Activated naive CD8-positive, alpha-beta T cell treated with anti-CD3 and anti-CD28 coated beads, Interleukin-2, amount 50 U/mL, for 16 hours (primary cell): ENCODE measurements at places on chromosomes 1 and 21.

DNA sequence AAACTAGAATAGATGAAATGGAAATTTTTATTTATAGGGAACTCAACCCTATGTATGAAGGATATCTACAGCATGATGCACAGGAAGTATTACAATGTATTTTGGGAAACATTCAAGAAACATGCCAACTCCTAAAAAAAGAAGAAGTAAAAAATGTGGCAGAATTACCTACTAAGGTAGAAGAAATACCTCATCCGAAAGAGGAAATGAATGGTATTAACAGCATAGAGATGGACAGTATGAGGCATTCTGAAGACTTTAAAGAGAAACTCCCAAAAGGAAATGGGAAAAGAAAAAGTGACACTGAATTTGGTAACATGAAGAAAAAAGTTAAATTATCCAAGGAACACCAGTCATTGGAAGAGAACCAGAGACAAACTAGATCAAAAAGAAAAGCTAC is 7.9 kb downstream of the USP1 start:
- DNase-seq, result no peak

GRCh38 chr1:51653127-51653526 is 36.2 kb downstream of the OSBPL9 start:
- no peak for DNase-seq

DNA sequence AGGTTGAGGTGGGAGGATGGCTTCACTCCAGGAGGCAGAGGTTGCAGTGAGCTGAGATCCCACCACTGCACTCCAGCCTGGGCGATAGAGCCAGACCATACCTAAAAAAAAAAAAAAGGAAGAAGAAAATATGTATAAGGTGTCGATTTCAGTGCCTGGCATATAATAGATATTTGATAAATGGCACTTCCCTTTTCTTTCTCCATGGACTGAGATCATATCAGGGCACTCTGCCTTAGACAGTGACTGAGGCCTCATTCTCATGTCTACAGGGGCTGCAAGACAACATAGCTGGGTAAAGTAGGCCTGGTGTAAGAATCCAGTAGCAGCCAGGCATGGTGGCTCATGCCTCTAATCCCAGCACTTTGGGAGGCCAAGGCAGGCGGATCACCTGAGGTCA is 21.2 kb downstream of the PCAT6 start:
- DNase-seq, result no peak

DNA sequence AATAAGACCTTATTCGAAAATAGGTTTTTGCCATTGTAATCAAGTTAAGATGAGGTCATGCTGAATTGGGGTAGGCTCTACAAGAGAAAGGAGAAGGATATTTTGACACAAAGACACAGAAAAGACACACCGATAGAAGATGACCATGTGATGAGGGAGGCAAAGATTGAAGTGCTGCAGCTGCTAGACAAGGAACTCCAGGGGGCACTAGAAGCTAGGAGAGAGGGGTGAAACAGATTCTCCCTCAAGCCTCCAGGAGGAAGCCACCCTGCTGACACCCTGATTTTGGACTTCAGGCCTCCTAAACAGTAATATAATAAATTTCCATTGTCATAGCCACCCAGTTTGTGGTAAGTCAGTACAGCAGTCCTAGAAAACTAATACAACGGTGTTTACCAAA is 506.8 kb upstream of the CAMK1G start:
- no peak for DNase-seq

GRCh38 chr1:31208361-31208945 is 31.2 kb downstream of the NKAIN1 start:
- DNase-seq, result no peak

DNA sequence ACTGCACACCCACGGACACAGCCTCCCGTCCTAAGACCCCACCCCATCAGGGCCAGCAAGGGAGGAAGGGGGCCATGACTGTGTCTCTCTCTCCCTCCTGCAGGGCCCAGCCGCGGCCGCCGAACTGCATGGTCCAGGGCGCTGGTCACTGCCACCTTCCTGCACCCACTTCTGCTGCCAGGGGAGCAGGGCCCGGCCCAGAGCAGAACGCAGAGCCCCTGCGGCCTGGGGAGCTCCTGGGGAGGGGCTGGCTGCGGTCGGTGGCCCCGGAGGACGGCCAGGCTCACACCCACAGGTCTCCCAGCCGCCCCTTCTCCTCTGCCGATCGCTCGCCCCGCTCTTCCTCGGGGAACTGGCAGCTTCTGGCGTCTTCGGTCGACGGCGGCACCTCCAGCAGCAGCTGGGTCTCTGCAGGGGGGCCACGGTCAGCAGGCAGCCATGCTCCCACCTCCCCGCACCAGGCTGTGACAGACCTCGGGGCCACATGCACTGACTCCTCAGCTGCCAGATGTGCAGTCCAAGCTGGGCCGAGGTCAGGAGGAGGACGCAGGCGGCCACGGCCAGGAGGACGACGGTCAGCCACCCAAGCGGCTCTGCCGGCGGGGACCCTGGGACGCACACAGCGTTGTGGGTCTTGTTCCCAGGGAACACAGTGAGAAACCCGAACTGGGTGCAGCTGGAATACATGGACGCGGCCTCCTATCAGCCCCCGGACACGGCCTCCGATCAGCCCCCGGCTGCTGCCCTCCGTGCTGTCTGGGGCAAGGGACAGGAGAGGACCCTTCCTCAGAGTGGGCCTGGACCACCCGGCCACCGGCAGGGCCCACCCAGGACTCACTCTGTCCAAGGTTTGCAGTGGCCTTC is 2.6 kb downstream of the TNFRSF18 start:
- DNase-seq, result no peak

- DNase-seq, result no peak
Measured at GRCh38 chr1:199619223-199619622, 408.3 kb upstream of the NR5A2 start.

DNA sequence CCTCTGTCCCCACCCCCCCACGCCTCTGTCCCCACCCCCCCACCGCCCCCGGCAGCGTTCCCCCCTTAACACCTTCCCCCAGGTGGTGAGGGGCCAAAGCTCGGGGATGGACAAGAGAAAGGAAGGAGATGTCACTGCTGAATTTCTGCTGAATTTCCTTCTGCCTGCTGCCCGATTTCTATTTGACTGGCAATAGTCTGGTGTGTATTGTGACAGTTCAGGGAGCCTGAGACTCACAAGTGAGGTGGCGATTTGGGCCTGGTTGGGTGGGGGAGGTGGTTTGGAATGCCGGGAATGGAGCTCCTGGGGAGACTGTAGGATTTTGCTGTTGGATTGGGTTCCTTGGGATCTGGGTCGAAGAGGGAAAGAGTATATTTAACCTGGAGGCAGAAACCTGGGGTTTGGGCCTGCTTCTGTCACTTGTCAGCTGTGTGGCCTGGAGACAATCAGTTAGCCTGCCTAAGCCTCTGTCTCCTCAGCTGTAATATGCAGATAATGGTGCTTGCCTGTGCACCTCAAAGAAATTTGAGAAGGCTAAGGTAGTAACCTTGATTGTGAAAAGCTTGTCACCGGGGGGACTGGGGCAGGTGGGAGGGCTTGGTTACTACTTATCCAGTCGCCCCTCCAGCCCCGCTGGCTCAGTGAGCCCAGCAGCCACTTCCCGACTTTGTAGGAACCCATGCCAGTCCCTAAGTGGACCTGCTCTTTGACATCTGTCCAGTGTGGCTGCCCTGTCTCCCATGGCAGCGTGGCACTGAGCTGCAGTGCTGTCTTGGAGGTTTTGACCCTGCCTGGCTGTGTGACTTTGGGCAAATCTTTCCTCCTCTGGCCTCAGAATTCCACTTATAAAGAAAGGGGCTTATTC is 7.7 kb upstream of the LMNA start:
- no peak for DNase-seq

DNA sequence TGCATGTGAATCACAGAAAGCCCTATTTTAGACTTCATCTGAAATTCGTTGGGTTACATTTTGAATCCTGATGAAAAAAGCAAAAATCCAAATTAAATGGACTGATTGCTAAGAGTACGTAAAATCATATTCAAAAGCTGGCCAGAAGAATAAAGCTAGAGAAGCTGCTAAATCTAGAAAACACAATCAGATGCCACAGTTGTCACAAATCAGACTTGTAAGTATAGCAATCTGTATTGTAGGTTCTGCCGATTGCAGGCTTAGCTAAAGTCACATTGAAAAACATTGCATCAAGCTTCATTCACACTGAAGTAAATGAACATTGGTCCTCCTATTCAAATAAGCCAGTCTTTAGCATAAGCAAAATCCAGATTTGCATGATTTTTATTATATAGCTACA is 235.1 kb upstream of the ST6GALNAC5 start:
- no peak for DNase-seq

- DNase-seq, result no peak
Measured at GRCh38 chr1:89200663-89201062, 1.9 kb upstream of the GBP4 start.

- DNase-seq, result no peak
Measured at GRCh38 chr1:24870551-24871195, 59.4 kb downstream of the RUNX3 start.

DNA sequence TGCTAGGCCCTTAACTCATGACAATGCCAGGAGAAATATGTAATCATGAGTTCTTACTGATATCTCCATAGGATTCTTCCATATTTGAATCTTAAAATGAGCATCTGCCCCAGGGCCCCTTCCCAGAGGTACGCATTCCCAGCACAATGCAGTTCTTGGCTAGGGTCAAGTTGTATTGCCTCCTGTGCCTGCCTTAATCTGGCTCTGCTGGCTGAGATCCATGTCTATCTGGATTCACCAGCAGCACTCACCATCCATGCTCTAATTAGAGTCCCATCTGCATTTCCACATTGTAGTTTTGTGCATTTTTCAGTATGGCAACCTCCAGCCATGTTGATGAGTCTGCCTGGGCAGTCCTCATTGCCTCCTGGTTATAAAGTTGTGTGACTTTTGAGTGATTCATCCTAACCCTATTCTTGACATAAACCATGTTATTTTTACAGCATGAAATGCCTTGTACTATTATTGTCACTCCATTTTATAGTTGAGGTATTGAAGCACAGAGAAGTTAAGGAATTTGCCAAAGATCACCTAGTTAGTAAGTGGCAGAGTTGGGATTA is 55.9 kb downstream of the CAMSAP2 start:
- no peak for DNase-seq

DNA sequence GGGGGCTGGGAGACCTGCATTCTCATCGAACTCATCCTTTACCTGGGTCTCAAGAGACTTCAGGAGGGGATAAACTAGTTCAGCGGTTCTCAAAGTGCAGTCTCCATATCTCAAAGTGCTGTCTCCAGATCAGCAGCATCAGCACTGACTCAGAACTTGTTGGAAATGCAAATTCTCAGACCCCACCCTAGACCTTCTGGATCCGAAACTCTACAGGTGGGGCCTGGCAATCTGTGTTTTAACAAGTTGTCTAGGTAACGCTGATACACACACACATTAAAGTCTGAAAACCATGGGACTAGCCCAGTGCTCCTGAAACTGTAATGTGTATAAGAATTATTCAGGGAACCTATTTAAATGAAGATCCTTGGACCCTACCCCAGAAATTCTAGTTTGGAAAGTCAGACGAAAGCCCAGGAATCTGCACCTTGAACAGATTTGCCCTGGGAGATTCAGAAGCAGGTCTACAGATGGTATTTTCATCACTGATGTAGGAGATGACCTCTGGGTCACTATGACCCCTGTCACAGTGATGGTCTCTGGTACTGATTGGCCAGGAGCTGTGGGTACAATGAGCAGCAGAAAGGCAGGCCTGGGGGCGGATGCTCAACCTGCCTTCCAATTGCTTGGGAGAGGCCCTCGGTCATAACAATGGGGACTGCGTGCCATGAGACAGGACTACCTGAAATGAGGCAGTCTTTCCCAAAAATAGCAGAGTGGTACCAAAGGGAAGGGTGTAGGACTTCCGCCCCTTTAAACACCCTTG is 127.2 kb downstream of the FAM78B start:
- no peak for DNase-seq

DNA sequence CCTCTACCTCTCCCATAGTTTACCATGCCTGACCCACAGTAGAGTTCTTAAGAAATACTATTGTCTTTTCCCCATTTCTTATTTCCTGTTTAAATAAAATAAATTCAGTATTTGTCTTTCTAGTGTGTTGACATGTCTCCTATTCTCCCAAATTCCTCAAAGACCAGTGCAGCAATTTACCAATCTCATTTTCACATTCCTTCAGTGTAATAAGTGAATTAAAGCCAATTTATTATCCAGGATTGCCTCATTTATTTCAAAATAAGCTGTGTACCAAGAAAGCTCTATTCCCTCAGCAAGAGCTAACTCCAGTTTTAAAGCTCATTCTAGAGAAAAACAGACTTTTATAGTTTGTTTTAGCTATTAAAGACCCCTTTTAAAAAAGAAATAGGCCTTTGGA is 49.9 kb downstream of the DISC1 start:
- DNase-seq, result no peak

- DNase-seq, result no peak
Measured at GRCh38 chr1:32701421-32701911, 1.1 kb downstream of the SYNC start.

GRCh38 chr1:169610108-169610507 is 19.8 kb downstream of the SELP start:
- DNase-seq, result no peak

DNA sequence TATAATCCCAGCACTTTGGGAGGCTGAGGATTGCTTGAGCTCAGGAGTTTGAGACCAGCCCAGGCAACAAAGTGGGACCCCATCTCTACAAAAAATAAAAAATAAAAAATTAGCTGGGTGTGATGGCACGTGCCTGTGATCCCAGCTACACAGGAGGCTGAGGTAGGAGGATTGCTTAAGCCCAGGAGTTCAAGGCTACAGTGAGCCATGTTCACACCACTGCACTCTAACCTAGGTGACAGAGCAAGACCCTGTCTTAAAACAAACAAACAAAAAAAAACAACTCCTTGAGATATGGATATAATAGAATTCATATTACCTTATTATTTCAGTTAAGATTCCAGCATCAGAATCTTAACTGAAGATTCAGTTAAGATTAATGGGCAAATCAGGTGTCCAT is 52.4 kb downstream of the RPL5 start:
- no peak for DNase-seq

- DNase-seq, result no peak
Measured at GRCh38 chr1:97632776-97633175, 288.1 kb downstream of the DPYD start.
